Heart right ventricle (tissue), 16 donors: ENCODE measurements at places on chromosomes 16 and 17. TPM values are rescaled to one million over a fixed set of nuclear protein-coding genes. Genes with fewer than 3 reads are reported as not detected.

DNA sequence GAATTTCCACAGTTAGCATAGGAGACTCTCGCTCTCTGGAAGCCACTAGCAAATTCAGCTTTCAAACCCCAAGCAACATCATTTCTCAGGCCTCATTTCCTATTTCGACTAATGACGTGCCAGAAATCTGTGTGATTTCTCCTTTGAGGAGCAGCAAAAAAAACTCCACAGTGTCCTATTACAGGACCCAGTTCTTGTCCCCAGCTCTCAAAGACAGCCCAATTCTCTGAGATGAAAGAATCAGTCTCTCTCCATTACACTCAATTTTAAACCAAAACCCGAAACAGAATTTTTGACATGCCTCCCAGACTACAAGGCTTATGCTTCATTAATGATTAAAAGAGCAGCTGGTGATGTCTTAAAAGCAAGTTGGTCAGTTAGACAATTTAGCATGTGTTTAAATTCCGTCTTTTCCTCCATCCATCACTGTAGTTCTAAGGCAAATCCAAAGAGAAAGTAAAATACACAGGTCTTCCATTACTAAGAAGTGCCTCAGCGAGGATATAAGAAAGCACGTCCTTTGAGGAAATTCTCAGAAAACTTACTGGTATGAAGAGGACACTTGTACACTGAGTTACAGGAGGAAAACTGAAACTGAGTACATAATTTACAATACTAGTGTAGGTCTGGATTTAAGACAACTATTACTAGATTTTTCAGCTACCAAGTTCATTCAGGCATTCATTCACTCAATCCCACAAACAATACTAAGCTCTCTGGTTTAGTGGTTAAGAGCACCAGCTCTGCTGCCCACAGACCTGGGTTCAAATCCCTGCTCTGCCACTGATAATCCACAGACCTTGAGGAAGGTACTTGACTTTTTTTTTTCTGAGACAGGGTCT, 12.5 kb downstream of the TOM1L2 start:
- H3K4me3 ChIP-seq, result no peak overlapping the region
- no peaks in the 10 kb centered on the region for H3K36me3 ChIP-seq
- H3K27ac ChIP-seq, result peak overlapping the region; percentile 72
- DNase-seq, result no peak
- peaks cover 58% of the 10 kb centered on the region for H3K4me1 ChIP-seq
- H3K27me3 ChIP-seq, result no peaks in the 10 kb centered on the region

GRCh38 chr16:72832621-72833248, 215.2 kb downstream of the ZFHX3 start:
- H3K27ac ChIP-seq, result no peak overlapping the region
- H3K4me3 ChIP-seq, result no peak overlapping the region
- DNase-seq, result peak; percentile 86
- H3K27me3 ChIP-seq, result no peaks in the 10 kb centered on the region
- H3K4me1 ChIP-seq, result peaks cover 18% of the 10 kb centered on the region

- H3K4me1 ChIP-seq, result no peaks in the 10 kb centered on the region
- no peak overlapping the region for H3K27ac ChIP-seq
- H3K4me3 ChIP-seq, result no peak overlapping the region
- H3K36me3 ChIP-seq, result no peaks in the 10 kb centered on the region
- no peaks in the 10 kb centered on the region for H3K27me3 ChIP-seq
Measured at GRCh38 chr16:87172632-87173031, 144.6 kb downstream of the C16orf95 start.

Gene SLC22A31
- total RNA-seq, result not detected

GRCh38 chr17:33204701-33205100, 88.4 kb downstream of the ASIC2 start:
- H3K27me3 ChIP-seq, result peaks cover 15% of the 10 kb centered on the region
- no peak overlapping the region for H3K4me3 ChIP-seq
- H3K4me1 ChIP-seq, result no peaks in the 10 kb centered on the region
- no peaks in the 10 kb centered on the region for H3K36me3 ChIP-seq
- no peak overlapping the region for H3K27ac ChIP-seq
- no peak for DNase-seq

DNA sequence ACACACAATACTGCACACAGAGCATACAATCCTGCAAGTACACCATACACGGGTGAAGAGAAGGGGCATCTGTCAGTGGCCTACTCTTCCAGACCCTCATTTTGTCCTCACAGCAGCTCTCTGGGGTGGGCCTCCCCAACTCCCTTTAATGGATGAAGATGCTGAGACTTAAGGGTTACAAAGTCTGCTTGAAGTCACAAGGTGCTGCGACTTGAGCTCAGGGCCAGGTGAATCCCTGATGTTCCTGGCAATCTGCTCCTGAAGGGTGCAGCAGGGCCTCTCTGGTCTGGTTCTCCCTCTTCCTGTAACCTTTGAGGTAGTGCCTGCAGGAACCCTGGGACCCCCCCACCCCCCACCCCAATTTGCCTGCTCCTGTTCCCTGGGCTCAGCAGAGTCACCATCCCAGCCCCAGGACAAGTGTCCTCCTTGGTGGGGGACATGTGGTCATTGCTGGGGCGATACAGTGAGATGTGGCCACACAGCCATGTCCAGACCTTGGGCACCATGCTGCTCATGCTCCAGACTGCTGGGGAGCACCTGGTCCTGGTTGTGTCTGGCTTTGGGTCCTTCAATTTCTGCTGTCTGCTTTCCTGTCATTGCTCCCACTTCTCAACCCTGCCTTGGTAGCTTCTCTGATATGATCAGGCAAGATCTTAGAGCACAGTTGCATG, 107.5 kb downstream of the METRNL start:
- no peaks in the 10 kb centered on the region for H3K36me3 ChIP-seq
- H3K4me3 ChIP-seq, result no peak overlapping the region
- peaks cover 14% of the 10 kb centered on the region for H3K4me1 ChIP-seq

Gene NACA2
- total RNA-seq, result not detected

- no peak overlapping the region for H3K27ac ChIP-seq
- no peaks in the 10 kb centered on the region for H3K27me3 ChIP-seq
- H3K4me1 ChIP-seq, result peaks cover 32% of the 10 kb centered on the region
- peak; percentile 18 for DNase-seq
- peaks cover 10% of the 10 kb centered on the region for H3K36me3 ChIP-seq
Measured at GRCh38 chr17:21194226-21194625, 19.7 kb downstream of the TMEM11 start.

Gene KRTAP1-5
- not detected for total RNA-seq

- H3K4me1 ChIP-seq, result peaks cover 85% of the 10 kb centered on the region
- no peak for DNase-seq
- H3K27ac ChIP-seq, result peak overlapping the region; percentile 41
- peaks cover 63% of the 10 kb centered on the region for H3K27me3 ChIP-seq
- H3K4me3 ChIP-seq, result peak overlapping the region; percentile 27
- H3K36me3 ChIP-seq, result no peaks in the 10 kb centered on the region
Measured at GRCh38 chr16:85171759-85172454, 59.6 kb upstream of the CIBAR2 start.

Gene INCA1
- total RNA-seq, result 2.6 TPM

GRCh38 chr17:35627417-35627816, 40.3 kb downstream of the AP2B1 start:
- no peak overlapping the region for H3K27ac ChIP-seq
- no peaks in the 10 kb centered on the region for H3K27me3 ChIP-seq
- H3K4me1 ChIP-seq, result no peaks in the 10 kb centered on the region
- DNase-seq, result no peak
- H3K4me3 ChIP-seq, result no peak overlapping the region

Gene OTOP3
- total RNA-seq, result not detected

GRCh38 chr17:4601326-4601725, 17.0 kb downstream of the SMTNL2 start:
- no peaks in the 10 kb centered on the region for H3K36me3 ChIP-seq
- H3K27me3 ChIP-seq, result no peaks in the 10 kb centered on the region
- no peak overlapping the region for H3K4me3 ChIP-seq
- H3K4me1 ChIP-seq, result peaks cover 63% of the 10 kb centered on the region
- no peak for DNase-seq

DNA sequence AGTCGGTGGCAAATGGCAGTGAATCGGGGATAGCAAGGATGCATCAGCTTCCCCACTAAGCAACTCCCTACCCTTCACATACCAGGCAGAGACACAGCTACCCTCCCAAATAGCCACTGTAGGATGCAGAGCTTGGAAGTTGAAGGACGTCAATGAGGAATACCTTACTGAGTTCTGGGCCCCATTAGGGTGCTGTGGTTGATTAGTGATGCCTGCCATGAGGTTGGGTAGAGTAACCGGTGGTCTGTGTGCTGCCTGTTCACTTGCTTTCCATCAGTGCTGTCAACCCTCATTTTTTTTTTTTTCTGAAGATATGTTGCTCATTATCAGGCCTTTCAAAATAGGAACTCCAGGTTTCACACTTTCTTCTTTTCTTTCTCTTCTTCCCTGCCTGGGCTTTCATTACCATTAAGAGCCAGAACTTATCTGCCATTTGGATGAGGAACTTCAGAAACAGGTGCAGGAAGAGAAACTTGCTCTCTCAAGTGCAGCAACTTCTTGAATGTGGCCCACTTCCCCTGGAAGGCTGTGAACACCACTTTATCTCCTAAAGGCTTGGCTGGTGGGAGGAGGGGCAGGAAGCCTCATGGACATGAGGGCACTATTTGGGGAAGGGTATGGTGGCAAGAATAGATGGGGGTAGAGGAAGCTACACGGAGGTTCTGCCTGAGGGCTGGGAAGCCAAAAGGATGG, 183.5 kb downstream of the NTN1 start:
- no peaks in the 10 kb centered on the region for H3K36me3 ChIP-seq
- H3K27me3 ChIP-seq, result no peaks in the 10 kb centered on the region
- no peaks in the 10 kb centered on the region for H3K4me1 ChIP-seq
- DNase-seq, result no peak

GRCh38 chr17:40599468-40599763, 34.1 kb upstream of the CCR7 start:
- H3K36me3 ChIP-seq, result no peaks in the 10 kb centered on the region
- H3K4me3 ChIP-seq, result no peak overlapping the region
- no peak overlapping the region for H3K27ac ChIP-seq
- H3K27me3 ChIP-seq, result no peaks in the 10 kb centered on the region
- H3K4me1 ChIP-seq, result no peaks in the 10 kb centered on the region

Gene PRSS21
- total RNA-seq, result 0.20 TPM

DNA sequence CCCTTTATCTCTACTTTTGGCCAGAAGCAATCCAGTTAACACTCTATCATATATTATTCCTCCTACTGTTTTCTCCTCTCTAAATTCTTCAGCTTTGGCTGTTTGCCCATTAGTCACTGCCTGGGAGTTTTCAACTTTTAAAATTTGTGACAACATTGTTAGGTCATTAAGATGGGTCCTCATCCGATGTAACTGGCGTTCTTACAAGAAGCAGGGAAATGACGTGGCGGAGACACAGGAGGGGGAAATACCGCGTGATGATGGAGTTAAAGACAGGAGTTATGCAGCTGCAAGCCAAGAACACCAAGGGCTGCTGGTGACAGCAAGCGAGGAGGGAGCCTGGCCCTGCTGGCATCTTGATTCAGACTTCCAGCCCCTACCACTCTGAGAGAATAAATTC, 34.8 kb upstream of the CPHXL start:
- no peak for DNase-seq
- no peaks in the 10 kb centered on the region for H3K27me3 ChIP-seq
- no peaks in the 10 kb centered on the region for H3K36me3 ChIP-seq
- no peak overlapping the region for H3K27ac ChIP-seq

Gene HS3ST3A1
- total RNA-seq, result 0.67 TPM

DNA sequence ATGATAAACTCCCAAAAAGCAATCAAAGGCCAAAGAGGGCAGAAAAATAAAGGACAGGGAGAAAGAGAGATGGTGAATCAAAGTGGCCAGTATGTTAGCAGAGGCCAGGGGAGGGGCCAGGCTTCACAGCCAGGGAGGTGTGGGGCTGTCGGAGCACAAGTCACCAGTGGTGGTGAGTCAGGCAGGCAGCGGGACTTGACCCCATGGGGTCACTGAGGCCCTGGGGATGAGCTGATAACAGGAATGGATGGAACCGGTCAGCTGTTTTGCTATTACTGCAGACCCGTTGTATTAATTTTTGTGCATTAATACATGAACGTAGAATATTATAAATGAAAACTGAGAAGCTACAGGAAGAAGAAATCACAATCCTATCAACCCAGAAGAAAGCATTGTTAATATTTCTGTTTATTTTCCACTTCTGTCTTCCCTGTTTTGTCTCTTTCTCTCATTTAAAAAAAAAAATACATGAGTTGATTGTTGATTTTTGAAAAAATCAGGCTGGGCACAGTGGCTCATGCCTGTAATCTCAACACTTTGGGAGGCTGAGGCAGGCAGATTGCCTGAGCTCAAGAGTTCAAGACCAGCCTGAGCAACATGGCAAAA, 106.9 kb downstream of the SOCS1 start:
- H3K27me3 ChIP-seq, result no peaks in the 10 kb centered on the region
- no peaks in the 10 kb centered on the region for H3K4me1 ChIP-seq
- DNase-seq, result no peak
- no peak overlapping the region for H3K27ac ChIP-seq
- no peak overlapping the region for H3K4me3 ChIP-seq
- H3K36me3 ChIP-seq, result no peaks in the 10 kb centered on the region

DNA sequence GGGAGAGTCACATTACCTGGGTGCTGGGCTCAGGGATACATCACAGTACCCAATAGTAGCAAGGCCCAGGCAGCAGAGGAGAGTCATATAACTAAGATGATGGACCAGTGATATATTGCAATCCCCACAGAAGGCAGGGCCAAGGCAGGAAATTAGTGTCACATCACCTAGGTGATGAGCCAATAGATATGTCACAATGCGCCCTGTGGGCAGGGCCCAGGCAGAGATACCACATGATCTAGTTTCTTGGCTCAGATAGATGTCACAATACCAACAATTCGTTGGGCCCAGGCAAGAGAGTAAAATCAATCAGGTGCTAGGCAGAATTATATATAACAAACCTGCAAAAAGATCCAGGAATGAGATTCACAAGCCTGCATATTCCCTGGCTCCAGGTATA, 2111.5 kb downstream of the TP53TG3F start:
- no peak overlapping the region for H3K4me3 ChIP-seq
- no peak overlapping the region for H3K27ac ChIP-seq
- no peaks in the 10 kb centered on the region for H3K4me1 ChIP-seq
- H3K36me3 ChIP-seq, result no peaks in the 10 kb centered on the region
- H3K27me3 ChIP-seq, result peaks cover 13% of the 10 kb centered on the region

DNA sequence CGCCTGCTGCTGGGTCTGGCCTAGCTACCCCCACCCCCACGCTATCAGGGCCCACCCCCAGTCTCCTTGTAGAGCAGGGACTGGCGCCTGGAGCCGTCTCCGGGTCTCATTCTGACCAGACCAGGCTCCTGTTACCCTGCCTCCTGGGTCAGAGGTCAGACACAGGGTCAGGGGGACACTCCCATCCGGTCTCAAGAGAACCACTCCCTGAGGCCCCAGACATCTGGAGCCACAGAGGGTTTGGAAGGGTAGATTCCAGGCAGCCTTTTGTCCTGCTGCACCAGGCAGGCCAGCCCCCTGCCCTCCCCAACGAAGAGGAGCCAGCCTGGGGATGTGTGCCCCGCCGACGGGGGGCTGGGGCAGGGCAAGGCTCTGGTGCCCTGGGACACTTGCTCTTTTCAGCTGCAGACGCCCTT, 944 bp upstream of the WFIKKN1 start:
- H3K36me3 ChIP-seq, result peaks cover 9% of the 10 kb centered on the region
- H3K4me1 ChIP-seq, result peaks cover 20% of the 10 kb centered on the region
- H3K27ac ChIP-seq, result no peak overlapping the region

- H3K27ac ChIP-seq, result no peak overlapping the region
- peaks cover 100% of the 10 kb centered on the region for H3K36me3 ChIP-seq
- no peak overlapping the region for H3K4me3 ChIP-seq
- no peak for DNase-seq
- H3K4me1 ChIP-seq, result no peaks in the 10 kb centered on the region
- H3K27me3 ChIP-seq, result no peaks in the 10 kb centered on the region
Measured at GRCh38 chr17:80382956-80383355, 32.0 kb upstream of the ENDOV start.
